ENCODE measurements at places on chromosomes 1 and 21.
A peak's percentile ranks its signal among the peaks of the same experiment; 100 is the strongest.

DNA sequence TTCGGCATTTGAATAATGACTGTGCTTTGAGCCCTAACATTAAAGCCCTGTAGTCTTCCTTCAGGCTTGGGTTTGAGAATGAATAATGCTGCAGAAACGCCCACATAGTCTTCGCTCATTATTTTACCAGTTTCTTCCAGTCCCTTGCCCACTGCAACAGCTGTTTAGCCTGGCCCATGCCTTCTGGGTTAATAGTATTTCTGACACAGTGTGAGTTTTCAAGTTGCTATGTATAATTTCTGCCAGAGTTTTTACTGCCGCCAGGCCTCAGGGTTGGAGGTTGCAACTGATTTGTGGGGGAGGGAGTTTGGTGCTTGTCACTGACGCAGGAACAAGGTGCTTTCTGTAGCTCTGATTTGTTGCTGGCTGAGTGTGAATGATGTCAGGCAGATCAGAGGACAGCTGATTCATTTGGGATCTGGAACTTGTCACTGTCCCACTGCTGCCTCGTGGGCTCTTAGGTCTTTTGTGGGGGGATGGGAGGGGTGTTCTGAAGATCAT is 109.8 kb downstream of the MAST2 start:
- peak; percentile 20 for DNase-seq

DNA sequence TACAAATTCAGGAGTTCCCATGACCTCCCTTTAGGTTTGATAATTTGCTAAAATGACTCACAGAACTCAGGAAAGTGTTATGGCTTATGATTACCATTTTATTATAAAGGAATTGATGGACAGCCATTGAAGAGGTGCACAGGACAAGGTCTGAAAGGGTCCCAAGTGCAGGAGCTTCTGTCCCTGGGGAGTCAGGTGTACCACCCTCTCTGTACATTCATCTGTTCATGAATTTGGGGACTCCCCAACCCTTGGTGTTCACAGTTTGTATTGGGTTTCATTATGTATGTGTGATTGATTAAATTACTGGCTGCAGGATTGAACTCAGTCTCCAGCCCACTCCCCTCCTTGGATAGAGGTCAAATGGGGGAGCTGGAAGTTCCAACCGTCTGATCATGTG is 10.8 kb upstream of the IL10RB start:
- no peak for DNase-seq

DNA sequence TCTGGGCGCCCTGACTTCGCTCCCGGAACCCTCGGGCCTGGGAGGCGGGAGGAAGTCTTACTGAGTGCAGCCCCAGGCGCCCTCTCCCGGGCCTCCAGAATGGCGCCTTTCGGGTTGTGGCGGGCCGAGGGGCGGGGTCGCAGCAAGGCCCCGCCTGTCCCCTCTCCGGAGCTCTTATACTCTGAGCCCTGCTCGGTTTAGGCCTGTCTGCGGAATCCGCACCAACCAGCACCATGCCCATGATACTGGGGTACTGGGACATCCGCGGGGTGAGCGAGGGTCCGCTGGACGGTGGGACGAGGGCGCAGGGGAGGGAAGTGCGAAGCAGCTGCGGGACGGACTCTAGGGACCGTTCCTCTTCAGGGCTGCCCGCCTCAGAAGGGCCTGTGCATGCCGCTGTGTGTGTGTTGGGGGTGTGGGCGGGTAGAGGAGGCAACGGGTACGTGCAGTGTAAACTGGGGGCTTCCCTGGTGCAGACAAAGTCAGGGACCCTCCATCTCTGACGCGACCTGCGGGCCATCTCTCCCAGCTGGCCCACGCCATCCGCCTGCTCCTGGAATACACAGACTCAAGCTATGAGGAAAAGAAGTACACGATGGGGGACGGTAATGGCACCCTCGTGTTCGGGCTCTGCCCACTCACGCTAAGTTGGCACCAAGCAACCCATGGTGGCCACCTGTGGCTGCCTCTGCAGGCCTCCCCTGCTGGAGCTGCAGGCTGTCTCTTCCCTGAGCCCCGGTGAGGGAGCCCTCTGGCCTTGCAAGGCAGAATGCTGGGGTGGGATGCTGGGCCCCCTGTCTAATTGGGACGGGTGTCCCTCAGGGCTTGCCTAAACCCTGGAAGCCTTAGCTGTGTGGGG is at the start of gene GSTM1:
GSTM1 (plus strand) TSS at position 177 of the 859 bp plus-strand sequence; CDS start at position 234, 57 bp downstream.
- no peak for DNase-seq

DNA sequence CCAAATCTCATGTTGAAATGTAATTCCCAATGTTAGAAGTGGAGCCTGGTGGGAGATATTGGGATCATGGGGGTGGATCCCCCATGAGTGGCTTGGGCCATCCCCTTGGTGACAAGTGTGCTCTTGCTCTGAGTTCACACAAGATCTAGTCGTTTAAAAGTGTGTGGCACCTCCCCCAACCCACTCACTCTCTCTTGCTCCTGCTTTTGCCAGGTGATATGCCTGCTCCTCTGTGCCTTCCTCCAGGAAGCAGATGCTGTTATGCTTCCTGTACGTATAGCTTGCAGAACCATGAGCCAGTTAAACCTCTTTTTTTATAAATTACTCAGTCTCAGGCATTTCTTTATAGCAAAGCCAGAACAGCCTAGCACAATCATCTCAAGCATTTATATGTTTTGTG is 23.0 kb upstream of the HSPA13 start:
- DNase-seq, result no peak

DNA sequence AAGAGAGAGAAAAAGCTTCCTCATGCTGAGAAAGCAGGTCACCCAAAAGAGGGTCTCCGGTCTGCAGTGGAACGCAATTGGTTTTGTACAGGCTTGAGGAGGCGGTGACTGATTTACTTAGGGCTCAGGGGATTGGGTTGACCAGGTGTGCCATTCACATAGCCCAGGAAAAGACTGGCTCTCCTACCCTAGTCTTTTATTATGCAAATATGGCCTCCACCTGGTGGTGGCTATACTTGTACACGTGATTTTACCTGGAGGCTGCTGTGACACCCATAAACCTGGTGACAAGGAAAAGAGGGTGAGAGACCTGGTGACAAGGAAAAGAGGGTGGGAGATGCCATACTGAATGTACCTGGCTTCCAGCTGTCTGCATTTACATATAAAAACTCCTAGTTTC is 49.9 kb downstream of the DNTTIP2 start:
- DNase-seq, result no peak

DNA sequence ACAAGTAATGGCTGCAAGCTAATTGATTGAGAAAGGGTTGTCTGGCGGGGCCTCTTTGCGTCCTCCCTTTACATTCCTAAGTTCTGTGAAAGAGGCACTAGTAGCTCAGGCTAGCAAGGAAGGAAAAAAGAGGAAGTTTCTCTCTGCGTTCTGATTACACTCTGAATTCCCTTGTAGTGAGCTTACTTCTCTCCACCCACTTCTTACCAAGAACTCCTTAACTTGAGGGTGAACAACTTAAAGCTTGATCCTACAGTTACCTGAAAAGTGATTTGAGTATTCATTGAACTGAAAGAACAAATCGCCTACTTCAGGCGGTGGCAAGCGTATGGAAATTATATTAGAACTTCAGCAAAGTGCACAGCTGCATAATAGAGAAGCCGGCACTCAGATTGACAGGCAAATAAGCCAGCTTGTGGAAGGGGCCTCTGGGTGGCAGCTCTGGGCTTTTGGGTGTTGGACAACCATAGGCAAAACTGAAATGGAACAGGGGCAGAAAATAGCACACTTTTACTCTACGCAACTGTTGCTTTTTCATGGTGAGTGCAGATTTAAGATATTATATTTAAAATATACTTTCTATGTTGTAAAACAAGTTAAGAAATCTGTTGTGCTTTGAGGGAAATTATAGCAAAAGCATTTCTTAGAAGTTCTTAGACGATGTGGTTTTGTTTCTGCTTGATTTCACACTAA is 464.5 kb downstream of the USP25 start:
- peak; percentile 84 for DNase-seq

GRCh38 chr21:44732263-44732662 is 20.9 kb upstream of the TSPEAR start:
- DNase-seq, result no peak

DNA sequence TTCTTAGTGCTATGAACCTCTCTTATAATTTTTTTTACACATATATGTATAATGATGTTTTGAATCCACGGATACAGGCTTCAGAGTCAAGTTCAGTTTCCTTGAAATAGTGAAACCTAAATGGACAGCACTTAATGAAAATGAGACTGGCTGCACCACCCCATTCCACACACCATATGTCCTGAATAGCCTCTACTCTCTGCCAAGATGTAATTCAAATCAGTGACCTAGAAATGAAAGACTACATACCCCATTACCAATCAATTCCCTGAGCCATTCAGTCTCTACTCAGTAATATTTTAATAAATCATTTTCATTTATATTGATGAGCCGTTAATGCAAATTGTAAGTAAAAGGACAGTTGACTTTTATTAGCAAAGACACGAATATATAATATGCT is 614.9 kb upstream of the TMPRSS15 start:
- no peak for DNase-seq

DNA sequence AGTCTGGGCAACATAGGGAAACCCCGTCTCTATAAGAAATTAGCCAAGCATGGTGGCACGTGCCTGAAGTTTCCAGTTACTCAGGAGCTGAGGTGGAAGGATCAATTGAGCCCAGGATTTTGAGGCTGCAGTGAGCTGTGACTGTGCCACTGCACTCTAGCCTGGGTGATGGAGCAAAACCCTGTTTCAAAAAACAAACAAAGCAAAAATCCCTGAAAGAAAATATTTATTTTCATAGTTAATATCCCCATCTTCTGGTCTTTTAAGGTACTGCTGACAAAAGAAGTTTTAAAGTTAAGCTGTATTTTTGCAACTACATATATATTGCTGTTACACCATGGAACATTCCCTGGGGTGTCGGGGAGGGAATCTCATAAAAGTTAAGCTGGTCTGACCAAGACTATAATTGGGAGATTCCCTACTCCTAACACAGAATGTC is 26.0 kb downstream of the VAMP4 start:
- no peak for DNase-seq

DNA sequence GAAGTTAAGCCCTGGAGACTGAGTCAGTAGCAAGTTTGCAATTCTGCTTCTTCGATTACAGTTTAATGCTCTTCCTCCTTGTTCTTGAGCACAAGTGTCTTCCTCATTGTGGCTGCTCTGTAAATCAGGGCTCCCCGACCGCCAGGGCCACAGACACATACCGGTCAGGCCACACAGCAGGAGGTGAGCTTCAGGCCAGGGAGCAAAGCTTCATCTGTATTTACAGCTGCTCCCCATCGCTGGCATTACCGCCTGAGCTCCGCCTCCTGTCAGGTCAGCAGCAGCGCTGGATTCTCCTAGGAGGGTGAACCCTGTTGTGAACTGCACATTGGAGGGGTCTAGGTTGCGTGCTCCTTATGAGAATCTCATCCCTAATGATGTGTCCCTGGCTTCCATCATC is 1.7 kb upstream of the TRAPPC10 start:
- DNase-seq, result no peak

- DNase-seq, result no peak
Observed at GRCh38 chr1:30213936-30214335, 509.4 kb downstream of the MATN1 start.

DNA sequence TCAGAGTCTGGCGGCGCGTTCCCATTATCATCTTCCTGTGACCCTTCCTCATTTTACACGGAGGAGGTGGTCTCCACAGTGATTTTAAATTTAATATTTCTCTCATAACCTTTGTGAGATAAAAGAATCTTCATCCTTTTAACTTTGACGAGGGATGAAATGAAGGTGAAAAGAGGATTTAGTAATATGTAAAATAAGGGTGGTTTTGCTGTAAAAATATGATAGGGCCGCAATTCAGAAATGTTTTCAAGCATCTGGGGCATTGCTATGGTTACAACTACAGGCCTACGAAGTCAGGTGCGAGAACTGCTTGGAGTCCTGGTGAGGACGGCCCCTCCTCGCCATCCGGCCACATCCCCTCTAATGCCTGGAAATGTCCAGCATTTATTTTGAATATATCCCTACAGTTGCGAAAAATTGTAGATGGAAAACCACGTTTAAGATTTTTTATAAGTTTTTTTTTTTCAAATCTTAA is 422 bp upstream of the RSBN1 start:
- peak; percentile 1 for DNase-seq

- DNase-seq, result no peak
Observed at GRCh38 chr1:110777228-110777627, 95.7 kb upstream of the CD53 start.

- DNase-seq, result no peak
Observed at GRCh38 chr21:39007532-39007931, 175.7 kb downstream of the PSMG1 start.

DNA sequence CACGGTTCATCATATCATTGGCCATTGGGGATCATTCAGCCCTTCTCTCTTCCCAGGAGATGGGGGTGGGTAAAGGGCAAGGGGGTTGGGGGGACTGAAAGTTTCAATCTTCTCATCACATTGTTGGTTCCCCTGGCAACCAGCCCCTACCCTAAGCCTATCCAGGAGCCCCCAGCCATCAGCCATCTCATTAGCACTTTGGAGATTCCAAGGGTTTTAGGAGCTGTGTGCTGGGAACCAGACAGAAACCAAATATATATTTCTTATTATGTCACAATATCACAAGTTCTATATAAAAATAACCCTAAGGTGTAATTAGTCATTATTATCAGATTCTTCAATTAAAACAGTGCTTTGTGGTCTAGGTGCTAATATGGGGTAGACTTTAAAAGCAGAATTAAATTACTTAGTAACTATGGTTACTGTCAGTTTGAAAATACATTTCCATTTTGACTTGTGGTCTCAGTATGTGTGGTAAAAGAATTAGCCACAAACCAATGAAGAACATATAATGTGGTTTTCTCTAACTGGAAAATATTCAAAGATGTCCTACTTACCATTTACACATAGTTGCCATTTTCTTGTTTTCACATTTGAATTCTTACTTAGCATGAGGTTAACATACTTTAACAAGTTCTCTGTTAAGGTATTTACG is 28.1 kb downstream of the IL23R start:
- no peak for DNase-seq

DNA sequence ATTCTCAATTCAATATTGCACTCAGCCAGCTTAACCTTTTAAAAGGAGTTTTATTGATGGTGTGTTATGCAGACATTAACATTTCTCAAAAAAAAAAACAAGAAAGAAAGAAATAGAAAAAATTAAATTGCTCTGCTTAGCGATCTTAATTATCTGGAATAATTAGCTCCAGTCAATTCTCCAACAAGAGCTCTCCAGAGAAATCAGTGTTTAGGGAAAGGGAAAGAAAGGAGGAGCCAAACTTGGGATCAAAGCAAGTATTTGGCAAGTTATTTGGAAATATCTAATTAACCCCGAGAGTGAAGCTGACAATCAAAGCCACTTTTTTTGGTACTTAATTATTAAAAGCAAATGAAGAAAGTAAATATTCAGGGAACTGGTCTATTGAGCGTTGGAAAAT is 60.7 kb upstream of the CAMK1G start:
- no peak for DNase-seq

GRCh38 chr1:167447521-167448136 is 70.7 kb downstream of the CD247 start:
- no peak for DNase-seq
